ENCODE measurements at places on chromosomes 1 and 21.
A peak's percentile ranks its signal among the peaks of the same experiment; 100 is the strongest.

GRCh38 chr21:43355925-43356289, 71.0 kb downstream of the SIK1 start:
- no peak for DNase-seq

- DNase-seq: no peak
Measured at GRCh38 chr1:2151252-2151651, 43.3 kb downstream of the FAAP20 start.

DNA sequence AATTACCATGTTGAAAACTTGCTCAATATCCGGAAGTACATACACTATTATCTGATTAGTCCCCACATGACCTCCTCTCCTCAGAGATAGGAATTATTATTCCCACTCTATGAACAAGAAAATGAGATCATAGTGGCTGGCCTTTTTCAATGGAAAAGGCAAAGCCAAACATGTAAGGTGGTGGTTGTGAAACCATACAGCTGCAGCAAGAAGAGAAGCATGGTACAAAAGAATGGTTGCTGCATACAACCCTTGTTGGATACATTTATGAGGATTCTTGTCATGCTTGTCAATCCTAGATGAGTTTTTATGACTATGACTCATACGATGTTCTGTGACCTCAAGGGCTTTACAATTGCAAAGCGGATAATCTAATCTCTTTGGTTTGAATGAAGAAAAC, 514.7 kb downstream of the PLPP3 start:
- peak; percentile 58 for DNase-seq

DNA sequence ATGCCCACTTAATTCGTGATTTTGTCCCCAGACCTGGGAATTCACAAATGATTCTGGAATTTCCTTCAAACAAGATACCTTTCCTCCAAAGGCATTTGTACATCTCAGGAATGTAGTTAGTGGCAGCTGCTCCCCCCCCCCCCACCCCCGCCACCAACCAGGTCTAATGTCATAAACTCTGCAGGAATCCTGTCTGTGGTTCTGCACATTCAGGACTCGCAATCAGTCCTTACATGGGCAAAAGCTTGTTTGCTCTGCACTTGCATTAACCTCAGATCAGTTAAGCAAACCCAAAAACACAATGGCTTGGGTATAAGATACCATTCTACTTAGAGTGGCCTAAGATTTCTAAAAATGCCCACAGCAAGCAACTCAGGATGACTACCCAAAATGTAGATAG, 143.8 kb downstream of the TGFB2 start:
- DNase-seq: no peak

DNA sequence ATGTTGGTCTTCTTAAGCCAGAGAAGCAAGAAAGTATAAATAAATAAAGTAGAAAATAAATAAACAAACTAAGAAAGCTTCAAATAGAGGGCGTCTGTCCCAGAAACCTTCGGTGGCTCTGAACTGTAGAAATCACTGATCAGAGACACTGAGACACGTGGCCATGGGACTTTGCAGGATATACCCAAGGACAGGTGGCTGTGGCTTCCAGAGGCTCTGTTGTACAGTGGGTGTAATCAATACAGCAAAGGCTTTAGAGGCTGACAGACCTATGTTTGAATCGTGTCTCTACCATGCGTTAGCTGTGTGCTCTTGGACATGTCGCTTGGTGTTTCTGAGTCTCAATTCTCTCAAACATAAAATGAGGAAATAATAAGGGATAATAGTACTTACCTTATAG, 41.0 kb upstream of the EPS15 start:
- DNase-seq: no peak

DNA sequence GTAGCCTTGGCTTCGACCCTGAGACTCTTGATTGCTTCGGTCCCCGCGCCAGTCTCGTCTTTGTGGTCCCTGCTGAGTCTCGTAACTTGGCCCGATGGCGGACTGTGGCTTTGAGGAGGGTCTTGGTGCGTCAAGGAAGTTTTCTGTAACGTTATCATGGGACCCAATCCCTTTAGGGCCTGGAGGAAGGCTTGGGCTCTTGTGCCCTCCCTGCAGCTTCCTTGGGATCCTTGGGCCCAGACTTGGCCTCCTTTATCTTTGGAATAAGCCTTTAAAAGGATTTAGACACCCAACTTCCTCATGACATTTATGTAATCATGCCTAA, 371 bp downstream of the ZMPSTE24 start:
- DNase-seq: peak; percentile 31

GRCh38 chr1:205798577-205798976, 14.4 kb downstream of the SLC41A1 start:
- DNase-seq: no peak

- DNase-seq: no peak
Measured at GRCh38 chr1:24656046-24656445, 12.9 kb downstream of the SRRM1 start.

DNA sequence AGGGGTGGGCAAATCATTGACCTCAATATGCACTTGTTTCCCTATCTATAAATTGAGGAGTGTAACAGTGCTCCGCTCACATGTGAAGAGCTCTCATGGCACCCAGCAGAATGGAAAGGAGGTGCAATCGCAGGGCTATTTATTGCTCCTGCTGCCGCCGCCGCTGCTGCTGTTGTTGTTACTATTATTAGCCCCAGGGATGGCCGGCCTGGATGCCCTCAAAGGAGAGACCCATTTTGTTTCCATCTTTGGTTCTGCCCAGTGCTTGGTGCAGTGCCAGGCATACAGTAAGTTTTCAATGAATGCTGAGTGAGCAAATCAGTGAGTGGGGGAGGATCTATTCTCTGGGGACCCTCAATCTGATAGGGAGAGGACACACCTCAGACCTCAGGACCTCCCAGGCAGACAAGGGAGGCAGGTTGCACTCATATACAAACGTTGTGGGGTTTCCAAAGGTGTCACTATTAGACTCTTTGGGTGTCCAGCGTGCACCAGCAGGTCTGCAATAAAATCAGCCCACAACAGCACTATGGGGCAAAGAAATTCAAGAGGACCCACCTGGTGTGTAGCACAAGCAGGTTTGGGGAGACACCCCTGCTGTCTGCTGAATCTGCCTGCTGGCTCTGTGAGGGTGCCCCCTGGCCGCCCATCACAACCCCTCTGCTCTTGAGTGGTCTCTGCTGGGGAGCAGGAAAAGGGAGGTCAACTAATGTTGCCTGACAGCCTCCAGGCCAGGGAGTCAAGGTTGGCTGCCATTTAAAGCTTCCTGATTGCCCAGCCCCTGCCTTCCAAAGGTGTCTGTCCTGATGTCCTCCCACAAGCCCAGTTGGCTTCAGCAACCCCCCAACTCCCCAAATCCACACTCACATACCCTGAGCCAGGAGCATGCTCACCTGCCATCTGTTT, 136.3 kb downstream of the ACTL8 start:
- DNase-seq: no peak

- DNase-seq: peak; percentile 57
Measured at GRCh38 chr1:31505911-31506497, 70.3 kb upstream of the TINAGL1 start.

- DNase-seq: no peak
Measured at GRCh38 chr1:109538827-109539555, 681 bp upstream of the GPR61 start.

DNA sequence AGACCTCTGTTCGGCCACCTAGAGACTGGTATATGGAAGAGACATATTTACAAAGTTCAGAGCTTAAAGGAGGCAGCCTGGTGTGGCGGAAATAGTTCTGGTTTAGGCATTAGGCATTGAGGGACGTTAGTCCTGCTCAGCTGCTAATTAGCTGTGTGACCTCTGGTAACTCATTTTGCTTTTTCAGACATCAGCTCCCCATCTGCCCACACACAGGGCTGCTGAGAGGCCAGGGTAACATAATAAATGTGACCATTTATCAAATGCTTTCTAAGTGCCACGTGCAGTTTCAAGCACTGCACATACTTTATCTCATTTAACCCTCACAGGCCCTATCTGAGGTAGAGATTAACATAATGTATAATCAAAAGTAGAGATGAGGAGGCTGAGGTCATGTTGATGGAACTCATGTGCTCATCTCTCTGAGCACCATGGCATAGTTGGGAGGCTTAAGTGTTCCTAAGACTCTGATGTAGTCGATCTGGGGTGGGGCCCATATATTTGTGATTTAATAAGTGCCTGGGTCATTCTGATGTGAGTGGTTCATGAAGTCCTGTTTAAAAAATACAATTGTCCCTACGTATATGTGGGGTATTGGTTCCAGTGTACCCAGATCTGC, 267.2 kb upstream of the PLXNA2 start:
- DNase-seq: no peak

- DNase-seq: no peak
Measured at GRCh38 chr21:46017695-46018094, 36.1 kb downstream of the COL6A1 start.

GRCh38 chr1:169109561-169110134, 3.2 kb downstream of the ATP1B1 start:
- DNase-seq: peak; percentile 64

DNA sequence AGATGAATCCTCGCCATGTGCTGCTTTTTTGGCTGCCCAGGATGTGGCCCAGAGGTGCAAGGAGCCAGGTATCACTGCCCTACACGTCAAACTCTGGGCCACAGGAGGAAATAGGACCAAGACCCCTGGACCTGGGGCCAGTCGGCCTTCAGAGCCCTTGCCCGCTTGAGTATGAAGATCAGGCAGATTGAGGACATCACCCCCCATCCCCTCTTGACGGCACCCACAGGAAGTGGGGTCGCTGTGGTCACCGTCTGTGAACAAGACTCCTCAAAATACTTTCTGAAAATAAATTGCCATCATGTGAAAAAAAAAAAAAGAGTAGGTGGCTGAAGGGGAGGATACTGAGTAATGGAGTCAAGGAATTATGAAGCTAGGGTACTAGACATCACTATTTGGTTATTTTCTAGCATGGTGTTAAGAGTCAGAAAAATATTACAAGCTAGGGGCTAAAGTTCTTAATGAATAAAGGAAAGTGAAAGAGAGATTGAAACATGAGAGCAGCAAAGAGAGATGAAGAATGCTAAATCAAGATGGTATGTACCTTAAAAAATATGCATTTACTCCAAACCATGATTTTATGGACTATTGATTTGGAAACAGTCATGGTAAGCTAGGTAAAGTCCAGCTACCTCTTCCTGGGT, 84.9 kb downstream of the CLEC20A start:
- no peak for DNase-seq

- no peak for DNase-seq
Measured at GRCh38 chr1:36175137-36176095, 19.5 kb downstream of the MAP7D1 start.

GRCh38 chr1:6497215-6497866, 5.9 kb upstream of the PLEKHG5 start:
- no peak for DNase-seq

DNA sequence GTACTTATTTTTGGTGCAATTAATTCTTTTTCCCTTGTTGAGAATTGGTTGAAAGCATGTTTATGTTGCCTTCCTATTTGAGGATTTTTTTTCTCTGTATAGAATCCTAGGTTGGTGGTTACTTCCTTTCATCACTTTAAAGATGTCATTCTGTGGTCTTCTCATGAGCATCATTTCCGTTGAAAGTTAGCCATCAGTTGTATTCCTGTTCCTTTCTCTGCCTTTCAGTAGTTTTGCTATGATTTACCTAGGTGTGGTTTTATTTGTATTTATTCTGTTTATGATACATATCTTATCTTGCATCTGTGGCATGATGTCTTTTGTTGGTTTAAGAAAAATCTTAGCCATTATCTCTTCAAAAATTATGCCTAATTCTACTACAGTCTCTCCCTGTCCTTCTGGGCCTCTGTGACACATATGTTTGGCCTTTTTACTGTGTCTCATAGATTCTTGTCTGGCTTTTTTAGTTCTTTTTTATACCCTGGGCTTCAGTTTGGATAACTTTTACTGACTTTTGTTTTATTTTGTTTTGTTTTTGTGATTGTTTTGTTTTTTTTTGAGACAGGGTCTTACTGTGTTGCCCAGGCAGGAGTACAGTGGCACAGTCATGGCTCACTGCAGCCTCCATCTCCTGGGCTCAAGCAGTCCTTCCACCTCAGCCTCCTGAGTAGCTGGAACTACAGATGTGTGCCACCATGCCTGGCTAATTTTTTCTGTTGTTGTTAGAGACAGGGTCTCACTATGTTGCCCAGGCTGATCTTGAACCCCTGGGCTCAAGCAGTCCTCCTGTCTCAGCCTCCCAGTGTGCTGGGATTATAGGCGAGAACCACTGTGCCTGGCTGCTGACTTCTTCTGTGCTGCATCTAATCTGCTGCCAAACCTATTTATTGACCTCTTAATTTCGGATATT, 24.1 kb downstream of the PTGFRN start:
- no peak for DNase-seq

DNA sequence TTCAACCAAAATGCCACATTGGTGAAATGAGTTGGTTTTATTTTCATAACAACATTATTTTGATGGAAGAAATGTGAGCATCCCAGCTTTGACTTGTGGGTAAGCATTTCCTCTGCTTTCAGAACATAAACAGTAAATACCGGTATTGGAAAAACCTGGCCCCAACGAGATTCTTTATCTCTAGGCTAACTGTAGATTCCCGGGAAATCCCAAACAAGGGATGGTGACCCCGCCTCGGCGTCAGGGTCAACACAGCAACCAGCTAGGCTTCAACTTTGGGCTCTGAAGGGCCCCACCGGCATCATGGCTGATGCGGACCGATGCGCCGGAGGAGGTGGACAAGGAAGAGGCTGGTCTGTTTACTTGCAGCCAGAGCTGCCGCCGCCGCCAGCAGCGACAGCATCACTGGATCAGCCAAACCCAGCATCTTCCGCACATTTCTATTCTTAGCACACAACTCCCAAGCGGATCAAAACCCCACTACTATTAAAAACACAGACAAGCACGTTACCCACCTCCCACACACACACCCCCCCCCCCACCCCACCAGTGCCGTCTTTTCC, 1.1 kb downstream of the AKT3 start:
- peak; percentile 64 for DNase-seq

DNA sequence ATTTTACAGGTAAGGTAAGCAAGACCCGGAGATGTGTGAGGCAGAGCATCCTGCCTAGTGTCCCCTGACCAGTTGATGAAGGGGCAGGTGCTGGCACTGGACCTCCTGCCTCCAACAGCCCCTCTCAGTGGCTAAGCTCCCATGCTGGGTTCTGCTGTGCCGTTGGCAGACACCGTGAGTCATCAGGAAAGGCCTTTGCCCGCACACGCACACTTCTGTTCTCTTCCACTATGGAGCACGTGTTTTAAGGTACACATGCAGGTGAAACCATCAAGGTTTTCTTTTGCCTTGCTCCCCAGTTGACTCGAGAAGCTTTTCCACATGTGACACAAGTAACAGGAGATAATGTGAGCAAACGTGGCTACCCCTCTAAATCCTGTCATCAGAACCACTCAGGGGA, 207.9 kb downstream of the RRAGC start:
- no peak for DNase-seq

GRCh38 chr1:235136111-235136510, 7.5 kb upstream of the TOMM20 start:
- no peak for DNase-seq

Data from fibroblast of mammary gland (primary cell).